ENCODE measurements at places on chromosomes 7 and 10. TPM values are rescaled to one million over a fixed set of nuclear protein-coding genes. Genes with fewer than 3 reads are reported as not detected.
A peak's percentile ranks its signal among the peaks of the same experiment; 100 is the strongest.

The PAPOLB gene
- polyA plus RNA-seq: not detected

DNA sequence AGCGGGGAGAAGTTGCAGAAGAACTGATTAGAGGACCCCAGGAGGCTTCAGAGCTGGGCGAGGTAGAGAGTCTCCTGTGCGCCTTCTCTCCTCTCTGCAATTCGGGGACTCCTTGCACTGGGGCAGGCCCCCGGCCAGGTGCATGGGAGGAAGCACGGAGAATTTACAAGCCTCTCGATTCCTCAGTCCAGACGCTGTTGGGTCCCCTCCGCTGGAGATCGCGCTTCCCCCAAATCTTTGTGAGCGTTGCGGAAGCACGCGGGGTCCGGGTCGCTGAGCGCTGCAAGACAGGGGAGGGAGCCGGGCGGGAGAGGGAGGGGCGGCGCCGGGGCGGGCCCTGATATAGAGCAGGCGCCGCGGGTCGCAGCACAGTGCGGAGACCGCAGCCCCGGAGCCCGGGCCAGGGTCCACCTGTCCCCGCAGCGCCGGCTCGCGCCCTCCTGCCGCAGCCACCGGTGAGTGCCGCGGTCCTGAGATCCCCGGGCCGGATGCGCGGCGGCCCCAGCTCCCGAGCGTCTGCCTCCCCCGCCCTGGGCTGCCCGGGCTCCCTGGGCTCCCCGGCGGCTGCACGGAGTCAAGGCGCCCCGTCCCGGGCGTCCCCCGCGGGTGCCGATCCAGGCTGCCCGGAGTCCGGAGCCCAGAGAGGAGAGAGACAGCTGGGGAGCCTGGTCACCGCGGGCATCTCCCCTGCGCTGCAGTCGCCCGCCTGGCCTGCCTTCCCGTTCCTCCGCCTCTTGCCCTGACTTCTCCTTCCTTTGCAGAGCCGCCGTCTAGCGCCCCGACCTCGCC, at the start of gene PLAU:
Gene PLAU (plus strand): TSS at position 369 of the 789 bp plus-strand sequence. CDS start 424 bp downstream, outside the sequence.
- no peaks in the 10 kb centered on the region for H3K36me3 ChIP-seq
- no peak within 1 kb of the TSS for H3K27ac ChIP-seq
- no peaks in the 10 kb centered on the region for H3K27me3 ChIP-seq
- no peaks in the 10 kb centered on the region for H3K4me1 ChIP-seq
- peak; percentile 77 for DNase-seq
- peak within 1 kb of the TSS; percentile 31 for H3K4me3 ChIP-seq

The CAV2 gene
- polyA plus RNA-seq: 26.6 TPM

The FRMPD2 gene
- 0.28 TPM for polyA plus RNA-seq

The CYTH3 gene
- 5.4 TPM for polyA plus RNA-seq

The FOXI2 gene
- not detected for polyA plus RNA-seq

The ADK gene
- 6.5 TPM for polyA plus RNA-seq

DNA sequence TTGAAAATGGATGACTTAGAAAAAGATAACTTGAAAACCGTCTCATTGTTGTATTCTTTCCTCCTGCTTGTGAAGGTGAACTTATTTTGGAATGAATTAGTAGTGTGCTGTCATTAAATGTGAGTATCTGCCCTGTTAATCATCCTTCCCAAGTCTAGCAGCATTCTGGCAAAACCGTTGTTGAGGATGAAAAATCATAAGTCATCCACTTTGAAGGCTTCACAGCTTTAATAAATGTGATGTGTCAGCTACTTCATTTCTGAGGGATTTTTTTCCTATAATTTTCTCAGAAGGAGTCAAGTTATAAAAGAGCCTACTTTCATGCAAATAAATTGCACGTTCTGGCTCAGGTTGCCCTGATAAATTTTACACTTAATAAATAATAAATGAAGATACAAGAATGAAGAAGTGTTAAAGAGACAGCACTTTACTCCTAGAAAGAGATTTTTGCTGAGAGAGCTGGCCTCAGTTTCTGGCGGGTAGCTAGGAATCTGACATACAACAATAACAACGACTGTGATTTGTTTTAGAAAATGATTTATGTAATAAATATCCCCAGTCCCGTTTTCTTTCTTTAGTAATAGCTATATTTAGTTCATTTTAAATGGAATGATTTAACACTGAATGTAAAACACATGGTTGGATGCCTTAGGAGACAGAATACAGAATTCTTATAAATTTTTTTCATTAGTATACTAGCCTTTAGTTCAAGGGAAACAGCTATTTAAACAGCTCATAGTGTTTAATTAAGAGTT, 516.5 kb upstream of the KLF6 start:
- no peaks in the 10 kb centered on the region for H3K27me3 ChIP-seq
- H3K27ac ChIP-seq: no peak overlapping the region
- H3K4me3 ChIP-seq: no peak overlapping the region
- H3K4me1 ChIP-seq: no peaks in the 10 kb centered on the region
- no peaks in the 10 kb centered on the region for H3K36me3 ChIP-seq

Measured in pancreas (tissue), 10 donors.